Pancreas (tissue), 10 donors: ENCODE measurements at places on chromosomes 13 and 19. TPM values are rescaled to one million over a fixed set of nuclear protein-coding genes. Genes with fewer than 3 reads are reported as not detected.

CCL25 gene
- total RNA-seq: not detected

DNA sequence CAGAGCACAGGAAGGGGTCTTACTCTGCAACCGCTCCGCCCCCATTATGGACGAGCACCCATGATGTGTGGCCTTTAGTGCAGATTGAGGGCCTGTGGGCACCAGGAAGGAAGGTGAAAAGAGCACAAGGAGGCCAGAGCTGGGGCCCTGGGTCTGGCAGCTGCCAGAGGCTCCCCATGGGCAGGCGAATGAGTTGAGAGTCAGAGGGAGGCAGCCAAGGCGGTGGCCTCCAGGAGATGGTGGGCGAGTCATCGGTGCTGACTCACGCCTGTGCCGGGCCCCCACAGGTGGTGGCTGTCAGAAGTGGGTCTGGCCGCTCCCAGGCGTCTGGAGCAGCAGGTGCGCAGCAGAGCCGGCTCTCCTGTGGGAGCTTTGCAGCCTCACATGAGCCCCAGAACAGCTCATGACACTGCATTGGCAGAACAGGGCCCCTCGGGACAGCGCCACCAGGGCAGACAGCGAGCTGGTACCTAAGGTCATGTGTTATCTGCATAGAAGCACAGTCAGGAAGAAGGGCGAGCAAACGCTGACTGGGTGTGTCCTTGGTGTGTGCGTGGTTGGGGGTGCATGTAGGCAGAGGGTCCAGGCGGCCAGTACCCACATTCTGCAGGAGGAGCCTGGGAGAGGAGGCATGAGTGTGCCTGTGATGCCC, 68.8 kb downstream of the CHST8 start:
- DNase-seq: peak; percentile 44

NLRP5 gene
- total RNA-seq: not detected

DHDH gene
- not detected for total RNA-seq

TRPC4 gene
- total RNA-seq: 0.32 TPM

IZUMO4 gene
- 6.2 TPM for total RNA-seq

DNA sequence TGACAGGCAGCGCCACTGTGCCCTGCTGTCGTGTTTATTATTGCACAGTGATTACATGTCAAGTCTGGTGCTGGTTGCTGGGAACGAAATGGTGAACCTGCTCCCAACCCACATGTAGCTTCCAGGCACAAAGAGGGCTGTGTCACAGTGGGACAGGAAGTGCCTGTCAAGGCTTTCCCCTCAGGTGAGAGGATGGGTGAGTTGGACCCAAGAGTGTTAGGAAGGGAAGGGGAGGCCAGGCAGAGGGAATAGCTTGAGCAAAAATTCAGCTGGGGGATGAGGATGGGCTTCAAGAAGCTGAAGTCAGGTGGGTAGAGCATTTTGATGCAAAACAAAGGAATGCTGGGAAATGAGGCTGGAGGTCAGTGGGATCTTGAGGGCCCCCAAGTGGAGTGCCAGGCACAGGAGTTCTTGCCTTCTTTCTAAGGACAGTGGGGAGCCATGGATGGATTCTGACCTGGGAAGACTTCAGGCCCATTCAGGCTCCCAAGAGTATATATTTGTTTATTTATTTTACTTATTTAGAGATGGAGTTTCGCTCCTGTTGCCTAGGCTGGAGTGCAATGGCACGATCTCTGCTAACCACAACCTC, 8.5 kb upstream of the QTRT1 start:
- DNase-seq: no peak

CABP5 gene
- not detected for total RNA-seq

GRCh38 chr13:113411216-113412023, 41.9 kb downstream of the ADPRHL1 start:
- no peak for DNase-seq

DNA sequence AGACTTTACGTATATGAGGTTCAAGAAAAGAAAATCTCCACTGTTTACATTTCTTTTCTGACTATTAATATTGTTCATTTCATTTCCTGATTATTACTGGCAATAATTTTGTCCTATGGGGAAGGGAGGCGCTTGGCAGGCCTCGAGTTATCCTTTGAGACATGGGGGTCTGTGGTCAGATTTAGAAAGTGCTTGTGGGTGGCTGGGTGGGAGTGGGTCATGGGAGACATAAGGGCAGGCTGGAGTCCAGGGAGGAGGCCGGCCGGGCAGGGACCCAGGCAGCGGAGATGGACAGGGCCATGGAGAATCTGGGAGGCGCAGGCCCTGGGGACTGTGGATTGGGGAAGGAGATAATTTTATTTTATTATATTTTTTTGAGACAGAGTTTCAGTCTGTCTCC, 40.1 kb downstream of the LTBP4 start:
- DNase-seq: no peak

FCHO1 gene
- 0.43 TPM for total RNA-seq

DNA sequence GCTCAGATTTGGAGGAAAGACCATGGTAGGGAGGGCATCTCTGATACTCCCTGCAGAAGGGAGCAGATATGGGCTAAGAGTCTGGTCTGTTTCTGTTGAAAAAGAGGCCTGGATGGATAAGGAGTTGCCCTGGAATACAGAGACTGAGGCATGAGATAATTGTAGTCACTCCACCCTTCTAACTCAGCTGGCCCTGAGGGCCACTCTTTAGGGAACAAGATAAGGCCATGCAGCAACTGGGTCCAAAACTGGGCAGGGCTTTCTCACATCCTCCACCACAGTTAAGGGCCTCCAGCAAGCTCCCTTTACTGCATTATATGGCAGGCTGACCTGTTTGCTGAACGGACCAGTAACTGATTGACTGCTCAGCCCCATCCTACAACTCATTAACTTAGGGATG, 1.3 kb downstream of the ZNF749 start:
- DNase-seq: no peak

DNA sequence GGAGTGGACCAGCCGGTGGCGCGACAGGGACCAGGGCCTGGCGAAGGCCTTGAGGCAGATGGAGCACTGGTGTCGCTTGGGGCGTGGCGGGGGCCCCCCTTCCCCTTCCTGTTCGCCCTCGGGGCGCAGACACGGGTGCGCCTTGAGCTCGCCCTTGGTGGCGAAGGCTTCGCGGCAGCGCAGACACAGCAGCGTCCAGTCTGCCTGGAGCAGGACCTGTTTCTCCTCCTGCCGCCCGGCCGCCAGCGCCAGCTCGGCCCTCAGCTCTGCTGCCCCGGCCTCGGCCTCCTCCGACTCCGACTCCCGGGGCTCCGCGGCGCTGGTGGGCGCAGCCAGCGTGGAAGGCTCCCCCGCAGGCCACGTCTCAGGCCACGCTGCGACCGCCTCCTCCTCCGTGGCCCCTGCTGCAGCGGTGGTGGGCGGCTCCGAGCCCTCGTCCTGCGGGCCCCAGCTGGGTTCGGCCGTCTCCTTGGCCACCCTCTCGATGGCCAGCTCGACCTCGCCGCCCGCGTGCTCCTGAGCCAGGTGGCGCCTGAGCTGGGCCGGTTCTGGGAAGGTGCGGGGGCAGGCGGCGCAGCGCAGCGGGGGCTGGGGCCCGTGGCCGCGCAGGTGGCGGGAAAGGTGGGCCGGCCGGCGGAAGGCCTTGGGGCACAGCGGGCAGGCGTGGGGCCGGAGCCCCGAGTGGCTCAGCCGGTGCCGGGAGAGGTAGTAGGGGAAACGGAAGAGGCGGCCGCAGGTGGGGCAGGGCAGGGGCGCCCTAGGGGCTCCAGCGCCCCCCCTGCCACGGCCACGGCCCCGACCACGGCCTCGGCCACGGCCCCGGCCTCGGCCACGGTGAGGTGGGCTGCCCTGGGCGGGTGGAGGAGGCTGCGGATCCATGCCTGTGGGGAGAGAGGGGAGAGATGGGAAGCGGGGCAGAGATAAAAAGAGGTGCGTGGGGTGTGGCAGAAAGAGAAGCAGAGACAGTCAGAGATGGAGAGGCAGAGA, 1.6 kb downstream of the ZNF579 start:
- DNase-seq: peak; percentile 44

SHISA7 gene
- 0.06 TPM for total RNA-seq

GRCh38 chr13:64884976-64885375, 2345.2 kb downstream of the PCDH9 start:
- DNase-seq: no peak

GRCh38 chr19:10422046-10422461, 1.7 kb downstream of the PDE4A start:
- no peak for DNase-seq

GRCh38 chr19:46887240-46887782, 26.5 kb downstream of the ARHGAP35 start:
- DNase-seq: no peak

DNA sequence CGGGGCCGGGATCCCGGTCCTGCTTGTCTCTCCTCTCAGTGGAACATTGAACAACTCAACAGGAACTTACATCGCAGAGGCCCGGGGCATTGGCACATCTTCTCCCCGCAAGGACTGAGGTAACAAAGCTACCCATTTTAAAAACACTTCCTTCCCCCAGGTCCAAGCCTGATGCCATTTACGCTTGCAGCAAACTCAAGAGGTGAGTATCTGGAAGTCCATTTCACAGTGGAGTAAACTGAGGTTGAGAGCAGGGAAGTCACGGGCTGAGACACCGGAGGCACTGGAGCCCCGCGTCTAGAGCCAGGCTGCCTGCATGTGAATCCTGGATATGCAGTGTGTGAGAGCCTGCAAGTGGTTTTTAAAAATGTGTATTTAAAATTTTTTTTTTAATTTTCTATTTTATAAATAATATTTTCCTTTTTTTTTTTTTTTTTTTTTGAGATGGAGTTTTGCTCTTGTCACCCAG, 492 bp upstream of the PGLYRP1 start:
- DNase-seq: no peak

GRCh38 chr13:73698859-73699258, 435.3 kb downstream of the KLF12 start:
- no peak for DNase-seq

GRCh38 chr19:53978975-53979801, 12.2 kb upstream of the CACNG6 start:
- no peak for DNase-seq

ZNF578 gene
- 0.32 TPM for total RNA-seq
